ENCODE measurements at places on chromosomes 5 and 9.

DNA sequence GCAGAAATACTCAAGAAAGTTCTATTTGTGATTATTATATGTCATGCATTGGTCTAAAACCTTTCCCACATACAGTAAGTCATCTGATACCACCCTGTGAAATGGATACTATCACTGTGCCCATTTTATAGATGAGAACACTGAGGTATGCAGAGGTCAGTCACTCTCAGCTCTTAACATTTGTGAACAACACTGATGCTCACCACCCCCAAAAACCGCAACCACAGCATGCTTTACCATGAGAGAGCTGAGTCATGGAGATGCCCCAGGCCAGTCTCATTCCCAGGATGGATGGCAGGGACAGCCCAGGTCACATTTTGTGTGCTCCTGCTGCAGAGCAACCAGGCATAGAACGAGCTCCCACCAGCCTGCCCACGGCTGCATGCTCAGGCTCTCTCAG, 53.5 kb upstream of the IRX1 start:
- no peak for DNase-seq

DNA sequence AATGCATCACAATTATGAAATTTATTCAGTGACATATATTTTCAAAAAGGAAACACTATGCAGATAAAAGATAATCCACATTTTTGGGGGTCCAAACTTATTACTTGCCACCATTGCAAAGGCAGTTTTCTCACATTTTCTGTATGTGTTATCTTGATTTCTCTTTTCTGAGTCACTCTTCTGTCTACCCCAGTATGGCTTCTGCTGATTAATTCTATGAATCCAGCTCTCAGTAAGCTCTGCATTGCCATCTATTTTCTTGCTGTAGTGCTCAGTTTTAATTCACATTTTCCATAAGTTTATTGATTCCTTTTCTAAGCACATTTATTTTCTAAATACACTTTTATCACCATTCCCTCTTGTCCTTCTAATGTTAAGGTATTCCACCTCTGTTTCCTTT, 1.7 kb downstream of the IFNA10 start:
- no peak for DNase-seq

DNA sequence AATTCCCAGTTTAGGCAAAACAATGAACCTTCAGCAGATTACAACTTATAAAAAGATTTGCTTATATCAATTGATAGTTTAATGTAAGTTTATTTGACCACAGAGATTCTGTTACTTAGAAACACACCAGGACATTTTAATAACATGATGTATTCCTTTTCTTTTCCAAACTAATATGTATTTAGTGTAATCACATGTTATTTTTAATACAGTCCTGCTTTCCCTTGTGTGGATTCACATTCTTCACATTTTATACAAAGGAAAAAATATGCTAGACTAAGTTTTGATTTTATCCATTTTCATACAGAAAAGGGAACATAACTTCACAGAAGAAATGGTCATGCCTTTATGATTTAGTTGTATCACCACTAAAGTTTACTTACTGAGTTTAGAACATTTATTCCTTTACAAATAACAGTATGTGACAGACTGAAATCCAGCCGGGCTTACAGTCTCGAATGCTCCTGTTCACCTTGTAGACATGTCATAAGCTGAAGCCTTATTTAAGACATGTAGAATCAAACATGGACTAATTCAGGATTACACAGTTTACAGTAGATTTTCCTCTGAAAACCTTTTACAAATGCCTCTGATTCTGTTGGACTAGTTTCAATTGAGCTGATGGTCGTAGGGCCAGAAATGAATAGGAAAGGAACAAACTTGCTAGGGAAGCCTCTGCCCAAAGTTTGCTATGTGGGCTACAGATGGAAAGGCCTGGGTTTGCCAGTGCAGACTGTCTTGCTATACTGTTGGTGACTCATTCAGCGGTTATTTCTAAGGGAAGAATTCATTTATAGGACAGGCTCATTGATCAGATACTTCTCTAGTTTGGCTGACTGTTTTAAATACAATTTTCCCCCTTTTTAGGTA, 6.6 kb upstream of the ASPN start:
- DNase-seq = no peak

DNA sequence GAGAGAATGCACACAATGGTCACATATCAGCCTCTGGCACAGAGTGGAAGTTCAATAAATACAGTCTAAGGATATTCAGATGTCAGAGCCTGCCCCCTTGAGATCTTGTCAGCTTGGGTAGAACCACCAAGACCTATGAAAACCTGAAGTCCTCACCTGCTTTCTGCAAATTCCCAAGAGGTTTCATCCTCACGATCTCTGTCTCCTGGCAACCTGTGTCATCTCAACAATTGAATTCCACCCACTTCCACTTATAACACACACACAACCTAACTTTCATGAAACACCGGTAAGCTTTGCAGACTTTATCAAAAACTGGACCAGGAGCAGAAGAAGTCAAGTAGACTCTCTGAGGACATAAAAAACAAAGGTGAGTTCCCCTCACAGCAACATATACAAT, 151.6 kb upstream of the SLC30A5 start:
- DNase-seq = no peak

GRCh38 chr9:132249123-132249522, 87.3 kb downstream of the NTNG2 start:
- no peak for DNase-seq

- no peak for DNase-seq
These were observed 137.2 kb upstream of the SMARCA2 start for GRCh38 chr9:1877951-1878350.
